Putamen (tissue), 1 donor: ENCODE measurements at places on chromosomes 16 and 17.

DNA sequence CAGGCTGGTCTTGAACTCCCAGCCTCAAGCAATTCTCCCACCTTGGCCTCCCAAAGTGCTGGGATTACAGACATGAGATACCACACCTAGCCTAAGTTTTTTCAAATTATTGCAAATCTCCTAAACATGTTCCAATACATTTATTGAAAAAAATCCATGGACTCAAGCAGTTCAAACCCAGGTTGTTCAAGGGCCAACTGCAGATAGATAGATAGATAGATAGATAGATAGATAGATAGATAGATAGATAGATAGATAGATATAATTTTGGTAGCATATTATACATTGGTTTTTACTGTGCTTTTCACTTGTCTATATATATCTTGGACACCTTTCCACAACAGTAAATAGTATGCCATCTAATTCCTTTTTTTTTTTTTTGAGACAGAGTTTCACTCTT is 20.9 kb upstream of the RBBP6 start:
- no peak for DNase-seq

- no peak for DNase-seq
Observed at GRCh38 chr17:75308732-75309629, 19.7 kb upstream of the SLC25A19 start.

DNA sequence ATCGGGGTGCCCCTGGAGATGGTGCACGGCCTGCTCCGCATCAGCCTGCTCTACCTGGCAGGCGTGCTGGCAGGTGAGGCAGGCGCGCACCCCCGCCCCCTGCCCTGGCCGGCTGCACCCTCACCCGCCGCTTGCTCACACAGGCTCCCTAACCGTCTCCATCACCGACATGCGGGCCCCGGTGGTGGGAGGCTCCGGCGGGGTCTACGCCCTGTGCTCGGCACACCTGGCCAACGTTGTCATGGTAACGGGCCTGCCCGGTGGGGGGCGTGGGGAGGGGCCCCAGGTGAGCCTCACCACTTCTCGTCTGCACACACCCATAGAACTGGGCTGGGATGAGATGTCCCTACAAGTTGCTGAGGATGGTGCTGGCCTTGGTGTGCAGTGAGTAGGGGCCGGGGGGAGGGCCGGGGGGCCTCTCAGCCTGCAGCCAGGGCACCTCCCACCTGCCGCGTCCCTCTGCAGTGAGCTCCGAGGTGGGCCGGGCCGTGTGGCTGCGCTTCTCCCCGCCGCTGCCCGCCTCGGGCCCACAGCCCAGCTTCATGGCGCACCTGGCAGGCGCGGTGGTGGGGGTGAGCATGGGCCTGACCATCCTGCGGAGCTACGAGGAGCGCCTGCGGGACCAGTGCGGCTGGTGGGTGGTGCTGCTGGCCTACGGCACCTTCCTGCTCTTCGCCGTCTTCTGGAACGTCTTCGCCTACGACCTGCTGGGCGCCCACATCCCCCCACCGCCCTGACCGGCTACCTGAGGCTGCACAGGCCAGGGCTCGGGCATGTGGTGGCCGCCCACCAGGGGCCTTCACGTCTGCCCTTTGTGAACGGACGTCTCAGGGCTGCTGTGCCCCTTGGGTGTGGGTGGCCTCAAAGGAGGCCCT is 2.1 kb downstream of the RHBDL1 start:
- no peak for DNase-seq

GRCh38 chr17:65334406-65334805 is 197.2 kb downstream of the RGS9 start:
- DNase-seq: no peak

DNA sequence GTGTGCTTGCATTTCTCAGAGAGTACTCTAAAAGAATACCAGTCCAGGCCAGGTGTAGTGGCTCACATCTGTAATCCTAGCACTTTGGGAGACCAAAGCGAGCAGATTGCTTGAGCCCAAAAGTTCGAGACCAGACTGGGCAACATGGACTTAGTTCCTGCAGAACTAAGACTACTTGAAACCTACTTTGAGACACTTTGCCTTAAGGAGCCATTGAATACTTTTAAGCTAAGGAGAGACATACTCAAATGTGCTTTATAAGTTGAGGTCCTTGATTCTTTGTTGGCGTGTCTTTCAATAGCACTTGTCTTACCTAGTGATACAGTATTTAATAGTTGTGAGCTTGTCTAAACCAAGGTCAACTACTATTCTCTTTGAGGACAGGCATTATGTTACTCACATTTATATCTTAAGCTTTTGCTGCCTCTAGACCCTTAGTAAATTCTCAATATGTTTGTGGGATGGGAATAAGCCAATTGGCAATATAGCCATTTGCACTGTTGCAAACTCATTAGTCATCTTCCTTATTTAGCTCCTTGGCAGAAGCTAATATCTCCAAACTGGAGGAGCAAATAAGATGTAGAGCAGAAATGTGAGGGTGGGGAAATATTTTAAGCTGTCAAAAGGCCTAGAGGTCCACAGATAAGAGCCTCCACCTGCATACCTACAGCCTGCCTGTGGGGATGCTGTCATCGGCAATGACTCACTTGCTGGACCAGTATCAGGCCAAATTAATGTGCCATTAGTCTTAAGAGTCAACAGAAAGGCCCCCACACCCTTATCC is 16.3 kb downstream of the SCPEP1 start:
- no peak for DNase-seq

DNA sequence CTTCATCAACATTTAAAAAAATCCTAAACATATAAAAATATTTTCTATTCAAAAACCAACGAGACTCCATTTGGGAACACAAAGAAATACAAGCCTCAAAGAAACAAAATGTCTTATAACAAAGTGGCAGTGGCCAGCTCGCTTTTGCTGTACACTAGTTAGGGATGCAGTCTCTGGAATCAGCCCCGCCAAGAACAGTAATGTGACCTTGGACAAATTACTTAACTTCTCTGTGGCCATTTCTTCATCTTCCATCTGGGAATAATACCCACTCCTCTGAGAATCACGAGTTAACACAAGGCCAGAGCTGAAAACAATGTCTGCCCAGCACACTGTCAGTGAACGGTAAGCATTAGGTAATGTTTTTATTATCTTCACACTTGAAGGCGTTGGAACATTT is 5.6 kb downstream of the STAT5B start:
- no peak for DNase-seq

DNA sequence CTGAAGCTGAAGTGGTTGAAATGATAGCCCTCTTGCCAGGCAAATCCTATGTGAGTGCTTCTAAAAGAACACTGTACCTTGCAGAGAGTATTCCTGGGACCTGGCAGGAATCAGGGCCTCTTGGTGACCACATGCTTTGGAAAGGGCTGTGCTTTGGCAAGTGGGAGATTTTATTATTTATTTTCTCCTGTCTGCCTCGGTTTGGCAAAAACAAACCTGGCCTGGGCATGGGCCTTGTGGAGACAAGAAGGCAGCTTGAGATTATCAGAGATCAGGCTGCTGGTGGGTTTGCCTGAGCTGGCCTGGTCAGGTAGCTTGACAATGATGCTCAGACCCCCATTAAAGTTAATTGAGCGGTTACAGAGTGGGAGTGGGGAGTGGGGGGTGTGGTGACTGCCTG is 24.6 kb downstream of the ABCC1 start:
- no peak for DNase-seq

DNA sequence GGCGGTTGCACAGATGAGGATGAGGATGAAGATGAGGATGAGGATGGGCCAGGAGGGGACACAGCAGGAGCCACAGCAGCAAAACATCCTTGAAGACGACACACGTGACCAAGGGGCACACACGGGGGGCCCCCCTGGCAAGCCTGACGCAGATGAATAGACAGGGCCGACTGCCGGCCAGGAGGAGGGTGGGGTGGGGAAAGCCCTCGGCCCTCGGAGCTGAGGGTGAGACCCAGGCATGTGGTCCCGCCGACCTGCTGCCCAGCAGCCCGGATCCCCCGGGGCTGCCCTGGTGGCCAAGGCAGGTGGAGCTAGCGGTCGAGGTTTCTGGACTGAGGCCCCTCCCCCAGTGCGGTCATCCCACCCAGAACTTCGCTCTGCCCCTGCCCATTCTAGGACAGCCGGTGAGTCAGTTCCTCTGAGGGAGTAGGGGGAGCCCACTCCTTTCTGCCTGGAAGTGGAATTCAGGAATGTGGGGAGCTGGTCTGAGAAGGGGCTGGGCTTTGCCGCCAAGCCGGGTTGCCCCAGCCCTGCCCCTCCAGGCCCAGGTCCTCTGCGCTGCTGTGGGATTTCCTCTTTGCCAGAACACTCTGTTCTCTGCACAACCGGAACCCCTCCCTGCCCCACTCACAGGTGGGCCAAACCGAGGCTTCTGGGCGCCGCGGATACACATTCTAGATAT is 9.9 kb downstream of the CYGB start:
- DNase-seq: no peak

DNA sequence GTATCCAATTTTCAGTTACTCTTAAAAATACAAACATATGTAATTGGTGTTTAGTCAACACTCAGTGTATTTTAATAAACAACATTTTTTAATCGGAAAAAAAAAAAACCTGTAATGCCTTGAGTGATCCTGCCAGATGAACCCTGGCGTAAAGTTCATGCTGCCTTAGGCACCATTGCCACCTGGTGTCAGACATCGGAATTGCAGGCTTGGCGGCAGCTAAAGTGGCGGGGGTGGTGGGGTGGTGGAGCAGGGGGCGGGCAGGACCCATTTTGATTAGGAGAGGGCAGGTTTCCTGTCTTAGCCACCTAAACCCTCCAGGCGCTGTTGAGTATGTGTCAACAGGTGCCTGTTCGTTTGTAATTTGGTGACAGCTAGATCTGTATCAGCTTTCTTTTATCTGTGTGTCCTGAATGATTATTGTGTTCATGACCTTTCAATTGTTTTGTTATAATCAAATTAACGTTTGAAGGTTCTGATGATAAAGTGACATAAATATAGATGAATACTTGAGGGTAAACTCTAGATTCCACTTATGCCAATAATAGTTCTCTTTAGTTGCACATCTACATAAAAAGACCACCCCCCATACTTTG is 588.7 kb downstream of the CDH13 start:
- DNase-seq: no peak

- no peak for DNase-seq
Observed at GRCh38 chr17:39754958-39755553, 17.3 kb downstream of the GRB7 start.

- DNase-seq: no peak
Observed at GRCh38 chr17:3794557-3795389, 6.2 kb downstream of the ITGAE start.

DNA sequence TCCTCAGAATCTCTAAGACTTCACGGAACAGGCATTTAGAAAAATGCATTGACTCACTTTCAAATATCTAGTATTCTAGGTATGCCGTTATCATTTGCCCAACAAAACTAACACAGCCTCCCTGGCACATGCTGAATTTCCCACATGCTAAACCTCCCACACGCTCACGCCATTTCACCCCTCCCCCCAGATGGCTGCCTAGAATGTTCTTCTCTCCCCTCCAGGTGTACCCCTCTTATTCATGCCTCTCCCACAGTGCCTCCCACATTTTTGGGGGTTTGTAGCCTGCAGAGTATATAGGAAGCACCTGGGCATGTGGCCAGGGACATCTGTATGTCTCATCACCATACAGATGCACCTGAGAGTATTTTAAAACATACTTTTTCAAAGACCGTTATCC is 38.2 kb upstream of the ICAM2 start:
- no peak for DNase-seq
